ENCODE measurements at places on chromosomes 7 and 10.

GRCh38 chr10:13632440-13632839, 45.7 kb downstream of the PRPF18 start:
- DNase-seq, result no peak

DNA sequence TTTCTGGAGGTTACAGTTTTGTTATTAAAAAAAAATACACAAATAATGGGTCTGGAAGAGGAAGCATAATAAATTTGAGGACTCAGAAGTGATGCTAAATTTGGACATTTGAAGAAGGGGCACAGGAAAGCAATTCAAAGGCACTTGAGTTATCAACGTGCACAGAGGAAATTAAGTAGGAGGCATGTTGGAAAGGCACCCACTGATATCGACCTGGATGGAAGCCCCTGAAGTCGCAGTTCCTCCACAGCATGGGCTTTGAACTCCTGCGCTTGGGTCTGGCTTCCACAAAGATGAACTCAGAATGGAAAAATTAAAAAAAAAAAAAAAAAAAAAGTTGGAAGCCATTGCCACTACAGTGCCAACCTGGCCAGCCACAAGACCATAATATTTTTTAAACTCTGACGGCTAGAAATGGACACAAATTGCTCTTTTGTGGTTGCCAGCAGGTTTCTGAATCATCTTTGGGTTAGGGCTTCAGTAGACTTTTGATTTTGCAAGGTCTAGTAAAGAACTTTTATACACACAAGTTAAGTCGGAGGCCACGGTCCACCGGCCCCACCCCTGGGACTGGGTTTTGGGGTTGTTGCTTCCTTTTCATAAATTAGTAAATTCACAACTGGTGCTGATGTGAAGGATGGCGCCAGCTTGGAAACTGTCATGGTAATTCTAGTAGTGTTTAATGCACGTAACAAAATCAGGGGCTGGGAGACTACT, 21.6 kb downstream of the JCAD start:
- DNase-seq, result peak; percentile 54

GRCh38 chr7:50868426-50869100, 85.9 kb upstream of the GRB10 start:
- DNase-seq, result no peak

- no peak for DNase-seq
Observed at GRCh38 chr7:109663806-109664205, 1094.1 kb downstream of the DNAJB9 start.

DNA sequence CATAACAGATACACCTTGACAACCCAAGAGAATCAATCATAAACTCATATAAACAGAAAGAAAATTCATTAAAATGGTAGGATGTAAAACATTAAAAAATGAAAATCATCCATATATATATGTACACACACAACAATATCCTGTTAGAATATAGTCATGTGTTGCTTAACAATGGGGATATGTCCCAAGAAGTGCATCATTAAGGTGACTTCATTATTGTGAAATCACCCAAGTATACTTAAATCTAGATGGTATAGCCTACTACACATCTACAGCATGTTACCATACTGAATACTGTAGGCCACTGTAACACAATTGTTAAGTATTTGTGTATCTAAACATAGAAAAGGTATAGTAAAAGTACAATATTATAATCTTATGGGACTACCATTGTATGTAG, 115.8 kb upstream of the TMEM168 start:
- no peak for DNase-seq
